ENCODE measurements at places on chromosomes 2 and 18. TPM values are rescaled to one million over a fixed set of nuclear protein-coding genes. Genes with fewer than 3 reads are reported as not detected.

DNA sequence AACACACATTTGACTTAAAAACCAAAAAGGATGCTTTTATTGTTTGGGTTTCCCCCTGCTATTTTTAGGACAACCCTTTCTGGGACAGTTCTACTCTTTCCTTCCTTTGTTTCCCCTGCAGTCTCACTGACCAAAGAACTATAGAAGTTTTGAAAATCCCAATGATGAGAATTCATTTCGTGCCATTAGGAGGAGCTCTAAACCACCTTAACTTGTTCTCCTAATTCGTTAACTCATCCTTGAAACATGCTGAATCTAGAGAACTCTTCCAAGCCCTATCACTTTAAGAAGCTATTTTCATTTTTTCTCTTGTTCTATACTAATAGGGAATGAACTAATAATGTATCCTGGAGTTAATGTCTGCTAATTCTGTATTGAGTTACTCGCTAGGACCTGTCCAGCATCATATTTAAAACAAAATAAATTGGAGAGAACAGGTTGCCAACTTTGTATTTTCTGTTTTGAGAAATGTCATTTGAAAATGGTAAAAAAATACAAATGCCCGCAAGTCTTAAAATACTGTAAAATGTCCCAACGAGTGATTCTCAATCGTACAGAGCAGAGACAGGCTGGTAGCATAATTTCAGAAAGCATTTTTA is 62.9 kb downstream of the AFTPH start:
- DNase-seq = peak; percentile 59

DNA sequence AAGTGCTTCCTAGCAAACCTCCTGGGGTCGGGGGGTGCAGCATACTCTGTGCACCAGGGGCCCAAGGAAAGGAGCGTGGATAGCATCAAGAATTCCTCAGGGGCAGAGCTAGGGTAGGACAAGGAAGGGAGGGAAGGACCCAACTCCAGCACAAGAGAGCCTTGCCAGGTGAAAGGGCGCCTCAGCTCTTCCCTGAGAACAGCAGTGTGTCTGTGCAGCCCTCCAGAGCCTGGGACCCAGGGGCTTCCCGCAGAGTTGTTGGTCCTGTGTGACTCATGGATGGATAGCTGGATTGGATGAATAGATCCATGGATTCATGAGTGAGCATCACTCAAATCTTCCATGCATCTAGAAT is 175.4 kb downstream of the SMAD2 start:
- DNase-seq = no peak

DNA sequence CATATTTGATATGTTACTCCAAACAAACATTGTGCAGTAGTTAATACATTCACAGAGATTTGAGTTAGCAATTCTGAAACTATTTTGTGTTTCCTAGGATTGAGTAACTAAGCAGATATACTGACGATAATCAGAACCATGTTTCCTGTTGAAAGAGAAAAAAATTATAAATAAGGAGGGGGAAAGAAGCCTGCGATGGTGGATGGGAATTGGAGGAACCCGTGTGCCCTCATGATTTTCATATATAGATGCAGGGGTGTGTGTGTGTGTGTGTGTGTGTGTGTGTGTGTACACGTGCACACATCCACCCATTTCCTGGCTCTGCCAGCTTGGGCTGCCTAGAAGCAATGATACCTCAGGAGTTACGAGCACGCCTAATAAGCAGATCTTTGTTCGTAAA is 56.9 kb downstream of the LPIN2 start:
- peak; percentile 69 for DNase-seq

The UGT1A4 gene
- not detected for total RNA-seq

DNA sequence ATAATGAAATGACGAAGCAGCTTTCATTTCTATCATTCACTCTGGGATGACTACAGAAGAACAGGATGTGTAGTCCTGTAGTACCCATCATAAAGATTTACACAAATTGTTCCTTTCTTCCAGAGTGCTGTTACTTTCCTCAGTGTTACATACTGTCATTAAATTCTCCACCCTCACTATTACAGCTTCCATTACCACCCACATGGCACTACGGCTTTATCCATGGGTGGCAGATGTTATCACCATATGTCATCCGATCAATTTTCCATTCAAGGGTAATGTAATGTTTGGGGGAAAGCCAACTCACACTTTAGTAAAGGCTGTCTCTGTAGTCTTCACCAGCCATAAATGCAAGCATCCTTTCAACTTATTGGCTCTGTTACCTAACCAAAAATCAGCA is 7.1 kb upstream of the CSRNP3 start:
- no peak for DNase-seq

DNA sequence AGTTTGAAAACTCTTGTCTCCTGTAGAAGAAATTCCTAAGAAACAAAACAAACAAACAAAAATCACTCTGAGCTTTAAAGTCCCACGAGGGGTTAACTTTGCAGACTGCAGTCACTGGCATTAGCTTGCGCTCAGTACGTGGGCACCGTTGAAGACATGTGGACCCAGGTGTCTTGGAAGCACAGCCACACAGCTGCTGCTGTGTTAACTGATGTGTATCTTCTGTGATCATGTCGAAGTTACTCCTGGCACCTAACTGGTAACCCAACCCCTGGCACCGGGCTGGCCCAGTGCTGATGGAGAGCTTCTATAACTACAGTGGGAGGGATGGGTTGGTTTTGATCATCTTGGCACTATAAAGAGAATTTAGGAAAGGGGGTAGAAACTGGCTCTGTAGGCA is 51.6 kb upstream of the FHL2 start:
- DNase-seq = no peak

GRCh38 chr2:146985753-146986152 is 859.1 kb upstream of the ACVR2A start:
- DNase-seq = no peak

GRCh38 chr18:8174771-8175170 is 434.5 kb upstream of the RAB12 start:
- DNase-seq = no peak

- DNase-seq = no peak
Observed at GRCh38 chr18:39751161-39751560, 2185.6 kb upstream of the CELF4 start.

DNA sequence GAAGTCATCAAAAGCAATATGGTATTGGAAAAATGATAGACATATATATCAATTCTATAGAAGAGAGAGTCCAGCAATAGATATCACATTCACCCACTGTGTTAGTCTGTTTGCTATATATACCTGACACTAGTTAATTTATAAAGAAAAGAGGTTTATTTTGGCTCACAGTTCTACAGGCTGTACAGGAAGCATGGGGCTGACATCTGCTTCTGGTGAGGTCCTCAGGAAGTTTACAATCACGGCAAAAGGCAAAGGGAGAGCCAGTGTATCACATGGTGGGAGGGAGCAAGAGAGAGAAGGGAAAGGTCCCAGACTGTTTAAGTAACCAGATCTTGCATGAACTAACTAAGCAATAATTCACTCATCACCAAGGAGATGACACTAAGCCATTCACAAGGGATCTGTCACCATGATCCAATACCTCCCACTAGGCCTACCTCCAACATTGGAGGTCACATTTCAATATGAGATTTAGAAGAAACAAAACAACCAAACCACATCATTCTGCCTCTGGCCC is 470.6 kb downstream of the METTL4 start:
- DNase-seq = no peak

GRCh38 chr2:120275617-120276400 is 23.2 kb downstream of the RALB start:
- DNase-seq = no peak

GRCh38 chr2:43343573-43344304 is 117.3 kb upstream of the ZFP36L2 start:
- DNase-seq = peak; percentile 92

The DOK1 gene
- 9.9 TPM for total RNA-seq

The KCNJ13 gene
- not detected for total RNA-seq

The CRACDL gene
- total RNA-seq = not detected

The SH2D6 gene
- not detected for total RNA-seq

- peak; percentile 47 for DNase-seq
Observed at GRCh38 chr2:14756122-14756541, 123.6 kb downstream of the LRATD1 start.

The FNDC4 gene
- 8.6 TPM for total RNA-seq

- DNase-seq = no peak
Observed at GRCh38 chr18:62101321-62101721, 85.5 kb downstream of the PIGN start.

DNA sequence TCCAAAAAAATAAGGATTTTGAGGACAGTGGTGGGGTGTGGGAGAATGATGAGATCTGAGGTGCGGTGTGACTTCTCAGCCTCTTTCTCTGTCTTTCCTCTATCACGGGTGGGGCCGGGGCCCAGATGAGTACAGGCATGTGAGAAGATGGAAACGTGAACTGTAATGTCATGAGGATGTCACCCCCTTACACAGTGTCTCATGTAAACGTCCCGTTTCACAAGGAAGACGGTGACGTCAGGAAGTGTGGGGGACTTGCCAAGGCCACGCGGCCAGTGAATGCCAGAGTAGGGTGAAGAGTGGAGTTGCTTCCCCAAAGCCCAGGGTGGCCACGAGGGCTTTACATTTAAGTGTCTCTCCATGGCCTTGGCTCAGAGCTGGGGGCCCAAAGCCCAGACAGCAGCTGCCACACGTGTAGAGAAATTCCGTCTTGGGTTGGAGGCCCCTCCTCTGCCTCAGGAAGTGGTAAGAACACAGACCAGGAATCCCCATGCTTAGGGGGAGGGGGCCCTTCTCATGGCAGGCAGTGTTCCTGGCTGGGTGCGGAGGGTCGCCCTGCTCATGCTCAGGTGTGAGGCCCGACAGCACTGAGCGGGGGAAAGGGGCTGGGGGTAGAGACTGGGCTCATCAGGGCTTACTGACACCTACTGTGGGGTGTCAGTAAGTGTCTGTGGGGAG is 80.9 kb upstream of the SMAD7 start:
- no peak for DNase-seq

DNA sequence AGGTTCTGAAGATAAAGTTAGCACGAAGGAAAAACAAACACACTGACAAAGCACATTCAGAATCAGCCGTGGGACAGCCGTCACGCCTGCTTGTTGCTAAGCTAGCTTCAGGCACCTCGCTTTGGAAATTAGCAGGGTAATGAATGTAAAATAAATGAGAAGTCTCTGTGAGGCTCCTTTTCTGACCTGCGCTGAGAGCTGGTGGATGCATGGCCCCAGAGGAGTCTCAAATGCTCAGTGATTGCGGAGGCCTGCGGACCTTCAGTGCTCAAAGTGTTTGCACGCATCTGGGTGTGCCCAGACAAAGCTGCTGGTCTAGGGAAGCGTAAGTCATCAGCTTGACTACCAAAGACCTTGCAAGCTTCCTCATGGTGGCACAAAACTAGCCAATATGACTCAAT is 50.6 kb downstream of the CD8B2 start:
- DNase-seq = no peak

DNA sequence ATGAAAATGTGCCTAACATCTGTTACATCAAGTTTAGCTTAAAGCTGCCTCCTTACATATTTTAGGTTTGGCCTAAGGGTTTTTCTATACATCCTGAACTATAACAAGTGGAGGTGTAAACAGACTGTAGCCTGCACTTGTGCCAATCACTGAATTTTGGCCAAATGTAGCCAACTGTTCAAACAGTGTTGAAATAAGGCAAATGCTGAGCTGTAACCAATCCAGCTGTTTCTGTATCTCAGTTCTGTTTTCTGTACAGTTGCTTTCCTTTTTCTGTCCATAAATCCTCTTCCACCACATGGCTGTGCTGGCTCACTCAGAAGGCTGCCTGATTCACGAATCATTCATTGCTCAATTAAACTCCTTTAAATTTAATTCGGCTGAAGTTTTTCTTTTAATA is 19.2 kb upstream of the CAPN13 start:
- no peak for DNase-seq

- peak; percentile 74 for DNase-seq
Observed at GRCh38 chr2:58131191-58132011, 84.8 kb downstream of the VRK2 start.

- peak; percentile 94 for DNase-seq
Observed at GRCh38 chr2:11389551-11390398, 45.3 kb upstream of the ROCK2 start.

DNA sequence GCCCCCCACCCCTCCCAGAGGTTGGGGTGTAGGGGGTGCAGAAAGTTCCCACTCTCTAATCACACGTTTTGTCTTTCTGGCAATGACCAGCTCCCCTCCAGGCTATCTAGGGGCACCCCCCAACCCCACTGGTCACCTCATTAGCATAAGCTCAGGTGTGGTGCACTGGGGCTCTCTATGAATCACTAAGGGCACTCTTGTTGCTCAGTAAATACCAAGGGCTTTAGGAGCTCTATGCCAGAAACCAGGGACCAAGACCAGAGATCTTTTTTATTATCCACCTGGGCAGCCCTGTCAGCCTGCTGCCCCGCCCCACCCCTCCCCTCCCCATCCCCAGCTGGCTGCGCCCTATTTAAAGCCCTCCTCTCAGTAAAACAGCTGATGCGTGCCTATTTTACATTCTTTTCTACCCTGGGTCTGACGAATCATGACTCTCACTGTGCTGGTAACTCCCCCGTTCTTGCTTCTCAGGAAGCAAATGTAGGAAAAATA is 24.3 kb downstream of the NCK2 start:
- peak; percentile 47 for DNase-seq

The PLEK gene
- not detected for total RNA-seq

DNA sequence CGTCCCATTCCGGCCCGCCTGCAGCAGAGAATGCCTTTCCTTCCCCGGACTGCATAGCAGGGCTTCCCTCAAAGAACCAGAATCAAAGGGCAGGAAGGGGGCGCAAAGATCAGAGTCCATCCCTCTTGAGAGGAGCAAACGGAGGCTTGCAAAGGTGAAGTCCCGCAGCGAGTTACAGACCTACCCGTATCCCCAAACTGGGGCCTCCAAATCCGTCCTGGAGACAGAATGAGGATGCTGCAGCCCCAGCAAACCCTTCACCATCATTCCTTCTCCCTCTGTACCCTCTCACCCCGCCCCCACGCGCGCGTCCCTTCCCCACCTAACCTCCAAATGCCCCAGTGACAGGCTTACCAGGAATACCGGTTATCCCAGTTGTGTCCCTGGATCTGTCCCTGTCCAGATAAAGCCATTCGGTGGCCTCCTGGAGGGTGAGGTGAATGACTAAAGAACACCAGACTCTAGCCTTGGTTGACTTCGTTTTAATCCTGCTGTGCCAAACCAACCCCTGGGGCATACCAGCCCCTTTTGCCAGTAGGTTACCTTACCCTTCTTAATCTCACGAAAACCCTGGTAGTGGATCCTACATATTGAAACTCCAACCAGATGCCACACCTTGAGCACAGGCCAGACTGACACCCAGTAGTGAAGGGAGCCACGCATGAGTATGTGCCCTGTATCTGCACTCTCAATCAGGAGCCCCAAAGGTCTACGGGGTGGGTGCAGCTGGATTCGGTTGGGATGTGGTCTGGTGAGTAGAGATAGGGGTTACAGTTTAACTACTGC is 961 bp upstream of the SLC40A1 start:
- DNase-seq = no peak

DNA sequence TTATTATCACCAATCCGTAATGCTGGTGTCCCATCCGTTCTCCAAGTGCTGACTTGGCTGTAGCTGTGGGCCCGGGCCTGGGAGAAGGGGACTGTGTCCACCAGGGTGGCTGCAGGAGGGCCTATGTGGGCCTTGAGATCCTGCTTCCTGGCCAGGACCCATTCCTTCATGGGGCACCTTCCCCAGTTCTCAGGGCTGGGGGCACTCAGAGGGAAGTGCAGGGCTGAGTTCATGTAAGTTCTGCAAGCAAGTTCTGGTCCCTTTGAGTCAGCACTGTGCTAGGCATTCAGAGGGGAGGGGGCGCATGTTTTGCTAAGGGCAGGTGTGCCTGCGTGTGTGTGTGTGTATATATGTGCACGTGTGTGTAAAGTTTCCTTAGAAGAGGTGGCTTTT is 94.0 kb downstream of the GLI2 start:
- DNase-seq = no peak

- DNase-seq = peak; percentile 34
Observed at GRCh38 chr2:150292807-150293206, 194.7 kb downstream of the RND3 start.

The ITPRIPL1 gene
- 3.2 TPM for total RNA-seq

Data from fibroblast of villous mesenchyme (primary cell).